ENCODE measurements at places on chromosomes 13 and 19.

GRCh38 chr19:33396701-33397535 is 23.4 kb downstream of the CEBPG start:
- no peak for ATAC-seq

- ATAC-seq, result no peak
Measured at GRCh38 chr13:90416519-90416918, 931.0 kb upstream of the MIR17HG start.

GRCh38 chr19:53553865-53554791 is 16.2 kb downstream of the ZNF331 start:
- peak; percentile 88 for ATAC-seq

- ATAC-seq, result no peak
Measured at GRCh38 chr13:37435881-37436280, 162.7 kb downstream of the POSTN start.

DNA sequence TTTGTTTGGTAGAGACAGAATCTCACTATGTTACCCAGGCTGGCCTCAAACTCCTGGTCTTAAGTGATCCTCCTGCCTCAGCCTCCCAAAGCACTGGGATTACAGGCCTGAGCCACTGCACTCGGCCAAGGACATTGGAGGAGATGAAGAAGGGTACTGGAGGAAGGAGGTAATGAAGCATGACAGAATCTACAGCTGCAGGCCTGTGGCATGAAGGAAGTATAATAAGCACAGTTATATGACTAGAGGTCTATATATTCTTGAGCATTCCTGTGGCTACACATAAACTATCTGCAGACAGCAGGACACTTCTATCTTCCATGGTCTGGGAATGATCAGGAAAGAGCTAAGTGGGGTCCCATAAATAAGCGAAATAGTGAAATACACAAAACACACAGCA is 18.2 kb downstream of the ZNF565 start:
- ATAC-seq, result no peak

- peak; percentile 72 for ATAC-seq
Measured at GRCh38 chr13:26051657-26052311, at the start of gene SHISA2. Gene SHISA2, minus strand, starts transcription at chr13:26052016. Its CDS starts 1,041 bp downstream, at chr13:26050975.

GRCh38 chr19:45496349-45496953 is 396 bp downstream of the RTN2 start:
- ATAC-seq, result peak; percentile 6

DNA sequence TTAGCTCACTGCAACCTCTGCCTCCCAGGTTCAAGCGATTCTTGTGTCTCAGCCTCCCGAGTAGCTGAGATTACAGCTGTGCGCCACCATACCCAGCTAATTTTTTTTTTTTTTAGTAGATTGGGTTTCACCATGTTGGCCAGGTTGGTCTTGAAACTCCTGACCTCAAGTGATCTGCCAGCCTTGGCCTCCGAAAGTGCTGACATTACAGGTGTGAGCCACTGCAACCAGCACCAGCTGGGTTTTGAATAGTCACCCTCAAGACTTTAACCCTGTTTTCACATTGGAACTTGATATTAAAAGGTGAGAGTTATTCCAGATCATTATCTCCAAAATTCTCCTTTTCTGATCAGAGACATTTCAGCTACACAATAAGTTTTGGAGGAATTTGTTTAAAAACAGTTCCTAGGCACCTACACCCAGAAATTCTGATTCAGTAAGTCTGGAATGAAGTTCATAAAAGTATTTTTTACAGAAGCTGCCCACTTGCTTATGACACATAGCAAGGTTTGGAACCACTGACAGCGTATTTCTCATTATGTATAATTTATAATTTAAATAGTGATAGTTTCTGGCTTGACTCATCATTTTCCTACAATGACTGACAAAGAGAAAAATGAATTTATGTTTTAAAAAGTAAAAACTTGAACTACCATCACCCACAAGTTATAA is 417.3 kb downstream of the DIAPH3 start:
- peak; percentile 49 for ATAC-seq

DNA sequence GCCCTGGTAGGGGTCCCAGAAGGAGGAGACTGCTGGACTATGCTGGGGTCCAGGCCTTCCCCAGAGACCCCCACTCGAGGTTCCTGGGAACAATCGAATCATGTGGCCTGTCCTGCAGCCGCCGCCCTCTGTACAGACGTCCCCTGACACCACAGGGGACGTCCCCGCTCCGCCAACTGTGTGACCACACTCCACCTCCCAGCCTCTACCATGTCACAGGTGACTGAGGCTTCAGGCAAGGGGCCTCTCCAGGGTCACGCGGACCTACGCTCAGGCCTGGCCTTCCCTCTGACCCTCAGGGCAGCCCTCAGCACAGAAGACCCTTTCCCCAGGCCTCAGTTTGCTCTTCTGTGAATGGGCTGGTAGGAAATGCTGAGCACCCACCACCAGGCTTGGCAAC is 13.1 kb upstream of the TMEM161A start:
- no peak for ATAC-seq

GRCh38 chr13:30088312-30088855 is 219.0 kb downstream of the KATNAL1 start:
- ATAC-seq, result no peak

GRCh38 chr13:76596216-76596615 is 290.0 kb downstream of the KCTD12 start:
- no peak for ATAC-seq

DNA sequence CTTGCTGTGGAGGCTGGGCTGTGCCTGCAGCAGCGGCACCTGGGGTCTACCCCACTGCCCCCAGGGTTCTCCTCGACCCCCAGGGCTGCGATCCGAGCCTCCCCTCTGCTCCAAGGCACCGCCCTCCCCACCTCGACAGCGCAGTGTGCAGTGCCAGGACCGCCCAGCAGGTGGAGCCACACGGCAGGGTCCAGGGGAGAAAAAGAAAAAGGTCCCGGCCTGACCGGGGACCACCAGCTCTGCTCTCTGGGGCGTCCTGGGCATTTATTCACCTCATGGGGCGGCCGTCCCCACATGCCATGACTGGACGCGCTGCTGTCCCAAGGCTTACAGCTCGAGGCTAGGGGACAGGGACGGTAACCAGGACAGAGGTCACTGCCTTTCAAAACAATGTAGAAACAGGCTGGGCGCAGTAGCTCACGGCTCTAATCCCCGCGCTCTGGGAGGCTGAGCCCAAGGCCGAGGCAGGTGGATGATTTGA is 10.6 kb downstream of the REXO1 start:
- ATAC-seq, result peak; percentile 51

- ATAC-seq, result no peak
Measured at GRCh38 chr19:18558202-18558555, 509 bp downstream of the KXD1 start.

DNA sequence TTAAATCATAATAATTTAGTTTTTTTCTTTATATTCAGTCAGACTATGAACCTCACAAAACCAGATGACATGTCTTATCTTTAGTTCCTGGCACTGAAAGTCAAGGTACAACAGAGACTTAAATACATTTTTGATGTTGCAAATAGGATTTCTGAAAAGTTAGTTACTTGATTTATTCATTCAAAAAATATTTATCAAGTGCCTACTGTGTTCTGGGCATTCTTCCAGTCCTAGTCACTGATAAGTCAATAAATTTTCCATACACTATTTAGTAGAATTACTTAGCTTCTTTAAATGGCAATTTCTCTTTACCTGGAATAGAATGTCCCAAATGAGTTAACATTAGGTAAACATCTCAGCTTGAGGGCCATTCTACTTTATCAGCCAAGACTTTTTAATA is 938.3 kb upstream of the PCDH9 start:
- no peak for ATAC-seq

- peak; percentile 35 for ATAC-seq
Measured at GRCh38 chr19:46537136-46538097, 41.8 kb upstream of the PNMA8B start.

GRCh38 chr13:54445453-54445852 is 1416.8 kb downstream of the OLFM4 start:
- no peak for ATAC-seq

GRCh38 chr13:65540175-65540574 is 1690.0 kb downstream of the PCDH9 start:
- ATAC-seq, result no peak

DNA sequence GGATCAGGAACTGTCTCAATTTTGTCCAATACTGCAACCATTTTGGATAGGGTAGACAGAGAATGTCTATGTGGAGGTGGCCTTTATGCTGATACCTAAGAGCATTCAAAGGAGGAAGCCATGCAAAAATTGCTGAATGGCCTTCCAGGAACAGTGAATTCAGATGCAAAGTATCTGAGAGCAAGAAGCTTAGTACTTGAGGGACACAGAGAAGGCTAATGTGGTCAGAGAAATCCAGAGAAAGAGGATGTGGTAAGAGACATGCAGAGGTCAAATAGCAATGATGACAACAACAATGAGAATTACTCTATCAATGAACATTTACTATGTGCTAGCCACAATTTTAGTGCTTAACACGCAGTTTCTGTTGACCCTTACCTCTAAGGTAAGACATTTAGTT is 785.6 kb upstream of the KLHL1 start:
- ATAC-seq, result no peak

DNA sequence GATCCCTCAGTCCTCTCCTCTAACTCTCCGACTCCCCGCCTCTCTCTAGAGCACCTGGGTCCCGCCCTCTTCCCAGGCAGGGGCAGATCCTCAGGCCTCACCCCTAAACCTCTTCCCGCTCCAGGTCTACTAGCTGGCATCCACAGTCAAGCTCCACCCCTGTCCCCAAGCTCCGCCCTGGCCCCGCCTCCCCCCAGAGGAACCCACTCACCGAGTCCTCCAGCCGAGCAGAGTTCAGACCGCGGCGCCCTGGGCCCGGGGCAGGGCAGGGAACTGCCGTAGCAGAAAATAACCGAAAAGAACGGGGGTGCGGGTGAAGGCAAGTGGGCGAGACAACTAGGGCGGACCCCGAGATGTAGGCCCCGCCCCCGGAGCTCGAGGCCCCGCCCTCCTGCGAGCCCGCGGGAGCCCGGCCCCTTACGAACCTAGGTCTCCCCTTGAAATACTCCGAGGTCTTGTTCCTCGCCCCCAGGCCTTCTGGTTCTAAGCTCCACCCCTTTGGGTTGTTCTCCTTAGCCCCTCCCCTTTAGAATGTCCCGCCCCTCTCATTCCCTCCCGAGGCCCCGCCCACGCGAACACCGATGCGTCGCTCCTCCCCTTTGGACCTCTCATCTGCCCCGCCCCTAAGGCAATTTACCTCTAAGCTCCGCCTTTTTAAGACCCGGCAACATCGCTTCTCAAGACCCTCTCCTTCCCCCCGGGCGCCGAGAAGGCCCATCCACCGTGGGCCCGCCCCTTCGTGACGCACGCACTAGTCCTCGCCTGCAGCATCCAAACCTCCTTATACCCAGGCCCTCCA is at the start of gene GGN:
Gene GGN, minus strand, starts transcription at position 485 of the 799 bp plus-strand sequence. CDS start 773 bp downstream, outside the sequence.
- ATAC-seq, result peak; percentile 68

DNA sequence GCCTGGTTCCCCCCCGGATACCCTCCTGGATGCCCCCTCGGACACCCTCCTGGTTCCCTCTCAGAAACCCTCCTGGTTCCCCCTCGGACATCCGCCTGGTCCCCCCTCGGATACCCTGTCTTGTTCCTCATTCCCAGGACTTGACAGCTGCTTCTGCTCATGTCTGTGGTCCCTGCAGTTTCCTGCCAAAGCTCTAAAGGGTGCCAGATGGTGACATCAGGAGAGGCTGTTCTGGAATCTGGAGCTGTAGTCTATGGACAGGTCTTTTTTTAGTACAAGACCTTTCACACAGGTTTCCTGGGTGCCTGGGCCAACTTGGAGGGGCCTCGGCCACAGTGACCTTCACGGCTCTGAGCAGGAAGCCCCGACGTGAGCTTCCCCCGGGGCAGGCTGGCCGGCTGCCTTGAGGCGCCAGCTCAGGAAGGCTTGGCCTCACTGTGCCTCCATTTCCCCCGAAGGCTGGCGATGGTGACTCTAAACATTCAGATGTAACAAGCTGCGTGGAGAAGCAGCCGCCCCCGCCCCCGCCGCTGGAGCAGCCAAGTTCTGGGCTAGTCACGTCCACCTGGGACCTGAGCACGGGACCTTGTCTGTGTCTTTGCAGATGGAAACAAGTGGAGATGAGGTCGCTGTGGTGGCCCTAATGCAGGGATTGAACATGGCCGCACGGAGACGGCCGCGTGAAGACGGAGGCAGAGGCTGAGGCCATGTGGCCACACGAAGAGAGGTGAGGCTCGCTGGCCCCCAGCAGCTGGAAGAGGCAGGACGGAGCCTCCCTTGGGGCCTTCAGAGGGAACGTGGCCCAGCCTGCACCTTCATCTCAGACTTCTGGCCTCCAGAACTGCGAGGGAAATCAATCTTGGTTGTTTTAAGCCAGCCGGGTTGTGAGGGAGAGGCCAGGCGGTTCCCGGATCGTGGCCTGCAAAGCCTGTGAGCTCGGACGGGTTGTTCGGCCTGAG is 12.7 kb downstream of the SGTA start:
- ATAC-seq, result no peak

GRCh38 chr13:114148521-114148855 is 16.1 kb upstream of the RASA3 start:
- ATAC-seq, result peak; percentile 94

GRCh38 chr19:50705422-50706019 is 14.1 kb downstream of the SHANK1 start:
- ATAC-seq, result peak; percentile 51

DNA sequence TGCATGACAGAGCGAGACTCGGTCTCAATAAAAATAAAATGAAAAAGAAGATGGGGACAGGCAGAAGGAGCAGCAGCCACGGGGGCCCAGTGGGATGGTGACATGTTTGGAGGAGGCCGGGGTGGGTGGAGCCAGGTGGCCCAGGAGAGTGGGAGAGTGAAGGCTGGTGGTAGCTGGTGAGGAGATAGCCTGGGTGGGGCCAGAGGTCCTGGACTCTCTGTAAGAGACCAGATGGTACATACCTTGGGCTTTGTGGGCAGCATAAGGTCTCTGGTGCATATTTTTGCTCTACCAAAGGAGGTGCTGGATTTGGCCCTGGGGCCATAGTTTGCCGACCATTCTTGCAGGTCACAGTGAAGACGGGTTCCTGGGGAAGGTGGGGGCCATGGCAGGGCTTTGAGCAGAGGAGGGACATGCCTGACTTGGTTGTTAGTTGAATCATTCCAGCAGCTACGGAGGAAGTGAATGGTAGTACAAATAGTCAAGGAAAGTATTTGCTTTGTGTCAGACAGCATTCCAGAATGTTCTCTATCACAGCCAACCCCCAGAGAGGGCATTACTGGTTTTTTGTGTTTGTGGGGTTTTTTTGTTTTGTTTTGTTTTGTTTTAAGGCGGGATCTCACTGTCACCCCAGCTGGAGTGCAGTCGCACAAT is 69.1 kb downstream of the ARHGEF18 start:
- ATAC-seq, result no peak

GRCh38 chr13:78201411-78201810 is 282.8 kb upstream of the EDNRB start:
- no peak for ATAC-seq
